ENCODE measurements at places on chromosomes 11 and 22. TPM values are rescaled to one million over a fixed set of nuclear protein-coding genes. Genes with fewer than 3 reads are reported as not detected.

DNA sequence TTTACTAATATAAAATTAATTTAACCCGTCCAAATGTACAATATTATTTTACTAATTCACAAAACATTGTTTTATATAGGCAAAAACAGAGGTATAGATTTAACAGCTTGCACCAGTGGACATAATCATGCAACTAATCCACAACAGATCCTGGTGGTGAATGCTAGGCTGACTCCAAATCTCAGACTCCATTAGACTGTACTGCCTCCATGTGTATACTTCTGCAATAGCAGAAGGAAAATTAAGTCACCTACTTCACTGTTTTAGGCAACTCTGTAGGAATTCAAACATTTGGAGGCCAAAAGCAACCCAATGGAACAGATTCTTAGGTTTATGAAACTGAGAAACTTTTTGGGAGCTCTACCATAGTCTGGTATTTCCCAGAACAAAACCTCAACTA lies 30.0 kb upstream of the RAB39A start:
- DNase-seq: peak; percentile 5

- peak; percentile 47 for DNase-seq
Observed at GRCh38 chr22:24554313-24555164, at the start of gene GUCD1. TSS of gene GUCD1 (minus strand) at chr22:24555138. CDS start at chr22:24554991, 147 bp downstream.

DNA sequence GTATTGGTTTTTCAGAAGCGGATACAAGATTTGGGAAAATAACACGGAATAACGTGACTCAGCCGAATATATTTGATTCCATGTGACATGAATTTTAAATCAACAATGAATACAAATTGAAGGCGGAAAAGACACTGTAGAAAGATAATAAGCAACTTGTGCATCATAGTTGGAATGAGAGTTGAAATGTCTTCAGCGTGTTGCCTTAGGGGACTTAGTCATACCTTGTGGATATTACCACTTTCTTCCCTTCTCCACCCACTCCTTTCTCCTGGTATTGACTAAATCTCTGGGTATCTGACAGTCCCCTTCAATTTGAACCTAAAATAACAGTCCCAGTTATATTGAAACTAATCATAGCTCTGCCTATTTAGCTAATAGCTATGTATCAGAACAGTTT lies 2373.1 kb upstream of the RAG2 start:
- no peak for DNase-seq

DNA sequence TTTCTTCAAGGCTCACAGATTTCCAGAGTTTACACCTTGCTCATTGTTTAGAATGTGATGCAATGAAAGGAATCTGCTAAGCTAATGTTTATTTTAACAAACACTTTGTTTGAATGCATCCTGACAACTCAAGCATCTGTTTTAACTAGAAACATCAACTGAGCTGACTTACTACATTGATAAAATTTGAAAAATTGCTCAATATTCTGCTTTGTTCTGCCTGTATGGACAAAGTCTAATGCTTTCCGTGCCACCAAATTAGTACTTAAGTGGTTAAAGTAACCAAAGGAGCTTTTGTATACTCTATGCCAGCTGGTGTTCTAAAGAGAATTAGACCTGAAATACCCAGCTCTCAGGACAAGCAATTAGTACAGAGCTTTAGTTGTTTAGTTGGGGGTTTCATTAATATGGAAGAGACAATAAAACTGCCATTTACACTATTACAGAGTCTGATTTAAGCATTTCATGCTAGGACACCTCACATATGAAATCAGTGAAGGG lies 105.2 kb downstream of the MAML2 start:
- no peak for DNase-seq

DNA sequence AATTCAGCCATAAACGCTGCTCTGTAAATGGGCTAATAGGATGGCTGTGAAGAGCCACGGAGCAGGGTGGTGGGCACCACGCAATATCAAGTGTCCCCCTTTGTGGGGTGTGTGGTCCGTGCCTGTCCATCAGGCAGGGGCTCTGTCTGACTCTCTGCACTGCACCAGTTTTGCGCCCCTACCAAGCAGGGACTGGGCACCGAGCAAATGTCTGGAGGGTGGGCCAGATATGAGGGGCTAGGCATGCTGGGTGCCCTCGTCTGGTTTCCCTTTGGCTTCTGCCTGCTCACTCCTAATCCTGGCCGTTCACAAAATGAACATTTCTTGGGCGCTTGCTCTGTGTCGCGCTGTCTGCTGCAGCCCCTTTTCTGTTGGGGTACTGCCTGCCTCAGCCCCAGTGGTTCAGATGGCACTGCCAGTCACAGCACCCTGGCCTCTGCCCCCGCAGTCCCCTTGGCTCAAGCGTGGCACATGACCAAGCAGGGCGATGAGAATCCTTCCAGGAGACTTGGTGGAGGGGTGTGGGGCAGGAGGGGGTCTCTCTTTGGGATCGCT lies 37.1 kb upstream of the CELSR1 start:
- DNase-seq: no peak

DNA sequence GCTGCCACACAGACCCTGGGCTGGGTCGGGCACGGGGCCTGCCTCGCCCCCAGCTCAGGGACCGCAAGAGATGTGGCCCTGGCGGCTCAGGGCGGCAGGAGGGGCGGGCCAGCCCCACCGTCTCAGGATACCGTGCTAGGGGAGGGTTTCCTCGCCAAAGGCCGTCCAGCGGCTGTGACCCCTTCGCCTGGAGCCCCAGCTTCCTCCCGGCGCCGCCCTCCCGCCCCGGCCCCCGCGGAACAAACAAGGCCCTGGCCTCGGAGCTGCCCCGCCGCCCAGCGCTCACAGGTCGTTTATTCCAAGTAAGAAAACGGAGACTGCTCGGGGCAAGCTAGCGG lies 543 bp upstream of the AP2A2 start:
- no peak for DNase-seq

DNA sequence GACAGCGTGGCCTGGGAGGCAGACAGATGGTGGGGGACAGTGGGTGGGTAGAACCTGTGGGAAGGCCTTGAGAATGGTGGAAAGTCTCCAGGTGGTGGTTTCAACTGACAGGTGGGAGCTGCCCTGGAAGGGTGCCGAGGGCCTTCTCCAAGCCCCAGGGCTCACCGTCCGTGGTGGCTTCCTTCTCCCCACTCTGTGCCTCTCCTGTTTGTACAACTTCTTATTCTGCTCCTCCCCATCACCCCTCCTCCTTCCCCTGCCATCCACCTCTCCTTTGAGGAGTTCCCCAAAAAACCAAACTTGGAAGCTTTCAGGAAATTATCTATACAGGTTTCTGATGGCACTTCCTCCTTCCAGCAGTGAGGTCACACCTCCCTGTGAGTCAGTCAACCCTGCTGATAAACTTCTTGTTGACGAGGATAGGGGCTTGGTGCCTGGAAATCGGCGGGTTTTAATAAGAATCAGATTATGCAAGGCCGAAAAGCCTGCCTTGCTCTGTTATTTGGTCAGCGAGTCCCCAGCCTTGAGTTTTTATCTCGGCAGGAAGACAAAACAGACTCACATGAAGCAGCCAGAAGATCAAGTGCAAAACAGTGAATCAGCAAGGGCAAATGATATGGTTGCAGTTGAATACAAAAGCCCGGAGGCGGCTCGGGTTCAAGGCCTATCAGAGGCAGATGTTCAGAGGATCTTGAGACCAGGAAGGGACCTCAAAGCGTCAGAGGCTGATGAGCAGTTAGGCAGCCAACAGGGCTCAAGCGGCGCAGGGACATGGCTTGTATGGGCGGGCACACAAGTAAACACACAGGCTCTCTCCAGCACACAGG lies 9.5 kb upstream of the ST3GAL4 start:
- no peak for DNase-seq

DNA sequence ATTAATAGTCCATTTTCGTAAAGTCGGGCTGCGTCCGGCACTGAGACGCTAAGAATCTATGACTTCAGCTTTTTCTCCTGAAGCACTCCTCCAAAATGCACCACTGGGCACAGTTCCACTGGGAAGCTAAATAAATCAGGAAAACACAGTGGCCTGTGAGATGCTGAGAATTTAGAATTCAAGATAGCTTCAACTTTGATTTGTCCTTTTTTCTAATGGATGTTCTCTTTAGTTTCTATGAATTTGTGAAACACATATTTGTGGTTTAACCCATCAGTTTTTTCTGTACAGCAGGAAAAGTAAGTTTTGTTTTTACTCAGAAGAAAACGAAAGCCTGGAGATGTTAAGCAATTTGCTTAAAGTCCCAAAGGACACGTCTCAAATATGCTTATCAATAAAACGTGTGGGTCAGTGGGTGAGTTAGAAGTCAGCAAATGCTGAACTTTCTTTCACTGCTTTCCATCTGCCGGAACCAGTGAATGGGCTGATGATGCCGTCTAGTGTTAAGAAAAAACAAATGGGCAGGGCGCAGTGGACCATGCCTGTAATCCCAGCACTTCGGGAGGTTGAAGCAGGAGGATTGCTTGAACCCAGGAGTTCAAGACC lies 40.7 kb upstream of the CLMP start:
- no peak for DNase-seq

- DNase-seq: no peak
Observed at GRCh38 chr11:122201106-122201505, 85.1 kb upstream of the BLID start.

DNA sequence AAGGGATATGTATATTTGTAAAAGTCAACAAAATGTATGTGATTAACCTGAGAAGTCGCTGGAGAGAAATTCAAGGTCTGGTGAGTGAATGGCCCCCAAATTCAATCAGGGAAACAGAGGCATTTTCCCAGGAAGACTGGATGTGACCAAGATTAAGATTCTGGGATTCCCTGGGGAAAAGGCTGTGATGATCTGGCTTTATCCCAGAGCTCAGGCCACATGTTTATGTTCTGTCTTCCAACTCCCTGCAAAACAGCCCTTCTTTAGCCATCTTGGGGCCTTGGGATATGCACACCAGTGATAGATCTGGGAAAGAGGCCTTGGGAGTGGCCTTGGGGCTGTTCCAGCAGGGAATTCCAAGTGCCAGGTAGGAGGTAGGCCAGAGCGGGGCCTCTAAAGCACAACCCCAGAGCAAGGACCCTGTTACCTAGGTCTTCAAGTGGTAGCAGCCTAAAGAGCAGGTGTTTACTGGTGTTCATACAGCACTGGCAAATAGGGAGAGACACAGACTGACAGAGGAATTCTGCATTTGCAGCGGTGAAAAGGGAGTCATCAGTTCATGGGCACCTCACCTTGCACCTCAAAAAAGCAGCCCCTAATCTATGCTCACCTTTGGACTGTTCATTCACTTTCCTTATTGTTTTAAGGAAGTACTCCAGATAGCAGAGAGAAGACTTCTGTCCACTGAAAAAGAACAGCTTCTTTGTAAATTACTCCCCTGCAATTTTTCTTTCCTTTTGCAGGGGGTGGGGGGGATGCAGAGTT lies 312.4 kb downstream of the BUD13 start:
- DNase-seq: no peak

DNA sequence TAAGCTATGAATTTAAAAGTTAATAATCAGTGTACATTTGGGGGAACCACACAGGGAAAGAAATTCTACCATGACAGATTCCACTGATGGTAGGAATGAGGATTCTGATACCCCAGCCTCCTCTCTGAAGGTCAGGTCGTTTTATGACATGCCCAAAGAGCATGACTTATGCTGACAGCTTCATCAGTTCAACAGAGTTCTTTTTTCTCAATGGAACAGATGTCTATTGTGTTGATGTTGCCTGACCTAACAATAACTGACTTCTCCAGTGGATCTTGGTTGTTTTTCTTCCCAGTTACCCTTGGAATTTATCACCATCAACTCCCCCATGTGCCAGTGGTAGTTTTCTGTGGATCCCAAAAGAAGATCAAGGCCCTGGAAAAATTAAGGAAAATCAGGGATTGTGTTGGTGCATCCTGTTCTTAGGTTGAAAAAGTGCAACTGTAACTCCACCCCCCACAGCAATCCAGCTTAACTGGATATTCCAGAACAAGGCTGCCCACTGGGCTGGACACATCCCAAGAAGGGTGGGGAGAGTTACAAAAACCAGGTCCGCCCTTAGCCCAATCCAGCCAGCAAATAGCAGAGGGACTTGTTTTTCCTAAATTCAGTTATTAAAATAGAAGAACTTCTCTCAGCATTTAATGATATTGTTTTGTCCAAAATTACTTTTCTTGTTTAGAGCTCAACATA lies 31.5 kb upstream of the CAT start:
- no peak for DNase-seq

The SYCE3 gene
- polyA plus RNA-seq: not detected

The GLYAT gene
- polyA plus RNA-seq: not detected

DNA sequence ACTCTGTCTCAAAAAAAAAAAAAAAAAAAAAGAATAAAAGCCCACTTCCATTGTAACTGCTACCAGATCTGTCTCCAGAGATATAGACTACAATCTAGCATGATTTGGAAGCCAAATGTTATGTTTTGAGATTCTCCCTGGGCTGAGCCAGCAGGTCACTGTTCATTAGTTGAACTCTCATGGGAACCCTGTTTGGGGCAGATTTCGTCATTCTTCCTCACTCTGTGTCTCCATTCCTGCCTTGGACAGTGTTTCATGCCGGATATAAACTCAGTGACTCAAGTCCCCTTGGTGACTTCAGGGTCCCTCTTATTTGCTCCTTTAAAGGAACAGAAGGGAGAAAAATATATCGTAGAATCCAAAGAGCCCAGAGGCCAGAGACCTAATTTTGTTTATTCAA lies 378.1 kb downstream of the LARGE1 start:
- no peak for DNase-seq

- DNase-seq: no peak
Observed at GRCh38 chr11:120929090-120929489, 94.8 kb upstream of the TBCEL start.

The NRGN gene
- 5.3 TPM for polyA plus RNA-seq

- DNase-seq: no peak
Observed at GRCh38 chr22:37920126-37920525, 14.0 kb downstream of the MICALL1 start.

GRCh38 chr11:99632969-99633368 lies 612.2 kb downstream of the CNTN5 start:
- DNase-seq: no peak

DNA sequence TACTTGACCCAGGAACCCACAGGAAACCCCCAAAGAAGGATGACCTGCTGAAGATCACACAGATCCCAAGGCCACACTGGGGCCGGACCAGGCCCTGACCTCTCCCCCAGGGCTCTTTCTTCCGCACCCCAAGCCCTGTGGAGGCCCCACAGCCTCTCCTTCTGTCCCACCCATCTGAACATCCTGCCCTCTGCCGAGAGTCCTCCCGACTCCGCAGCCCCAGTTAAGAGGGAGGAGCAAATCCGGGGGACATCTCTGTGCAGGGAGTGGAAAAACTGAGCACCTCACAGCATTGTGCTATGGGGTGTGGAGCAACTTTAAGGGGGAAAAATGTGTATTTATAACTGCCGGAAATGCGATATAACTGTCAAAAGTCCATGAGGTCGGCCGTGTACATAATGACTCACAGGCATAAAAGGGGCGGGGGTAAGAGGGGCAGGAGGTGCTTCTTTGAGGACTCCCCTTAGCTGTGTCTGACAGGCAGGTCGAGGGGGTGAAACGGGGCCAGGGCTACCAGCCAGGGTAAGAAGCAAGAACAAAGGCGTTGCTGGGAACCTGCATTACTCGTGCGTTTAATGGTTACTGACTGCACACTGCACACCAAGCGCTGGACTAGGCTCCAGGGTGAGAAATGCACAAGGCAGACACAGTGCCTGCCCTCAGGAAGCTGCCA lies 57.2 kb downstream of the WNT11 start:
- no peak for DNase-seq

The SYT7 gene
- 3.4 TPM for polyA plus RNA-seq

Measured in hindlimb muscle (tissue), 1 donor.